ENCODE measurements at places on chromosomes 6 and 20.

- no peak for DNase-seq
Measured at GRCh38 chr20:42886046-42886445, 303.7 kb downstream of the PTPRT start.

GRCh38 chr6:139490482-139490881 lies 116.0 kb upstream of the CITED2 start:
- no peak for DNase-seq

GRCh38 chr6:130129762-130130246 lies 92.9 kb downstream of the SAMD3 start:
- no peak for DNase-seq

DNA sequence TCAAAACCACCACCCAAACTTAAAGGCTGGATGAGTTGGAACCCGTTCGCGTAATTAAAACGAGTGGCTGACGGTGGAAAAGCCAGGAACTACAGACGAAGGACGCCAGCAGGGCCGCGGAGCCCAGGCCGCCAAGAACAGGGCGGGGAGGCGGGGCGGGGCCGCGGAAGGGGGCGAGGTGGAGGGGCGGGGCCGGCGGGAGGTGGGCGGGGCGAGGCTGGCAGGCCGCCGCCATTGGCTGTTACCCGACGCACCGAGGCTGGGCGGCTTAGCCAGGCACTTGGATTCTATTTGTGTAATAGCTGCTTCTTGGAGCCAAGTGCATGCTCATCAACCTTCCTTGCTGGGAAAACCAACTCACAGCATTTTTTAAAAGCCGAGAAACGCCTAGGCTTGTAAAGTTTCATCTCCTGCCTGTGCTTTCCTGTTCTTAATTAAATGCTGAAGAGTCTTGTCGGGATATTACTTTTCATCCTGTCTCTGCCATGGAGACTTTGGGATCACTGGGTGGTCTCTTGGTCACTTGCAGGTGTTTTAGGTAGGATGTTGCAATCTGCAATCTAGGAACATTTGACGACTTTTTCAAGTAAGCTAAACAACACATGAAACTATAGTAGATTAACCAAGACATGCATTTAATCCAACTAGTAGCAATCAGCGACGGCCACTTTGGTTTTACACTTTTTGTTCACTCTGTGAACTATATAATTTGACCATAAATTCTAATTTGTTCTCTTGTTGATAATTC lies 245.0 kb downstream of the ARID1B start:
- peak; percentile 97 for DNase-seq

DNA sequence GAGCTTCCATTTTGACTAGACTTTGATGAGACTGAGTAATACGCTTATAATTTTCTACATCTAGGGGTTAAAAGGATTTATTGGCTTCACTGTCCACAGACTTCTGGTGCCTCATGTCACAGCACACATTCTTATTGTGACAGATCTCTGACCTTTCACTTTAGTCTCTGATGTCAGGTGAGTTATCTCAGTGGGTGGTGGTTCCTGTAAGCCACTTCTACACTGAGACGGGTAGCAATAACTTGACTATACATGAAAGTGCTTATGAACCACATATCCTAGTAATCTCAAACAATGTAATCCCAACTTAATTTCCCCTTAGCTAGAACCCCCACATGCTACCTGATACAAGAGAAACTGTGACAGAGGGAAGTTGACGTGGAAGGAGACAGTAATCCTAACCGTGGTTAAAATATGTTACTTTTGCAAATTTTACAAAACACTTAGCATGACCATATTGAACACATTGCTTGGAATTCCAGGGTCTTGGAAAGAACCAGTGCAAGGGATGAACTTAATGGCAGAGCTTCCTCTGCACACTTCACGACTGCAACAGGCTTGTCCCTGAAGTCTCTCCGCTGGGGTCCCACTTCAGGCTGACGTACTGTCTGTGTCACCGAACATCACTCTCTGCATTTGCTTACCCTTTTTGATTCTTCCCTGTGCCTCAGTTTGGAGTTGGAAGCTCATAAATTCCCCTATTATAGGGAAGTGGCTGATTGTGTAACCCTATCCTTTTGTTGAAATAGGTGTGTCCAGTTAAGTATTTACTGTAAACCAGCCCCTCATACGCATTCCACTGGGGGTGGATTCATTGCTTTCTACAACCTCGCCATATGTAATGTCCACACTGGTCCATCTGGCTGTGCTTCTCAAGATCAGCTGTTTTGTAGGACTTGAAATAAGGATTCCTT lies 6.4 kb upstream of the TRIM40 start:
- DNase-seq, result no peak

GRCh38 chr6:90346729-90347128 lies 50.1 kb upstream of the BACH2 start:
- DNase-seq, result no peak

Data from iPS-NIHi11 (cell line).